Fibroblast of skin of right biceps (primary cell): ENCODE measurements at places on chromosomes 12 and 14.
A peak's percentile ranks its signal among the peaks of the same experiment; 100 is the strongest.

- DNase-seq, result no peak
These were observed 24.7 kb upstream of the RAP1B start for GRCh38 chr12:68585966-68586365.

DNA sequence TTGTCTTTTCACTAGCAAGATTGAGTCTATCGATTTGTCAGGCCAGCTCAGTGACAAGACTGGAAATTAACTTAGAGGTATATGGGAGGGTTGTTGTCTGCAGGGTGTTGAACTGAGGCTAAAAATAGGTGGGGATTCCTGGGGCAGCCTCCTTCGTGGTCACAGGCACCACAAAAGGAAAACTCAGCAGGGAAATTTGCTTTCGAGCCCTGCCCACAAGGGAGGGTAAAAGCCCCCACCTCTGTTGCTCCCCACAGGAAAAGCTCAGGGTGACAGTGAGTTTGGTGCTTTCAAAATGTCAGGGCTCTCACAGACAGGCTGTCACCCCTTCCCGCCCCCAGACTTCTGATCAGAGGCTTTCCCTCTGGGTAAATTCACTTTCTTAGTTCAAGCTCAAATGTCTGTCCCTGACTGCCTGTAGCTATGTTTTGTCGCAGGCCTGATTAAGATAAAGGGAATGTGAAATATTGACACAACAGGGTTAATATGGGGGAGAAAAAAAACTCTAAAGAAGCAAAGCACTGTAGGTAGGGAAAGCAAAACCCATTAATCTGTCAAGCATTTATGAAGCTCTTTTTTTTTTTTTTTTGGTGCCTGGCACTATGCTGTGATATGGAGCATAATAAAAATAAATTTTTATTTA lies 11.7 kb upstream of the NFKBIA start:
- peak; percentile 30 for DNase-seq

- no peak for DNase-seq
These were observed 456.6 kb downstream of the VRK1 start for GRCh38 chr14:97253756-97254155.

- peak; percentile 89 for DNase-seq
These were observed 36.6 kb downstream of the NID2 start for GRCh38 chr14:52032204-52032801.

DNA sequence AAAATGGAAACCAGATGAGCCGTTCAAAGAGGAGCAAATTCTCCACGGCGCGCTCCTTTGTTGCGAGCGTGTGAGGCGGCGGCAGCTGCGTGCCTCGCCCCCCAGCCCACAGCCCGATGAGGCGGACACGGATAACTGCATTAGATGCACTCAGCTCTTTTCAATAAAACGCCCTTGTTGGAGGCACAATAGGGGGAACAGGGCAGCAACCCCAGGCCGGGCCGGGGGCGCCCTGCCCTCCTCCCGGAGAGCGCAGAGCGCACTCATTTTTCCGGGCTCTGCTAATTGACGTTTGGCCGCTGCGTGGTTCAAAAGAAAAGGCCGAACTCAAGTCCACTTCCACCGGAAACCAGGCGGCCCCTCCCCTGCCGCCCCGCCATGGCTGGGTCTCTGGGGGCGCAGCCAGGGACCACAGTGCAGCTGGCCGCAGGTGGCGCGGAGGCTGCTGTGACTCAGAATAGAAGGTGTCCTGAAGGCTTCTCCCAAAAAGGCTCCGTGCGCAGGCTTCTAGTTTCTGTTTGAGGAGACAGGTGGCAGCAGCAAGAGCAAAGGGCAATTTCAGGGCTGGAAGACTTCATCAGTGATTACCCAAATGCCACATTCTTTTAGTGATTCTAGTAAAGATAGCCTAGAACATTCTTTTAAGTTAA lies 29.0 kb upstream of the SMOC1 start:
- DNase-seq, result no peak

GRCh38 chr12:131432532-131433260 lies 278.2 kb upstream of the SFSWAP start:
- no peak for DNase-seq

- DNase-seq, result no peak
These were observed 6.0 kb downstream of the P3H3 start for GRCh38 chr12:6834254-6834653.

GRCh38 chr12:52715416-52715815 lies 12.1 kb upstream of the KRT77 start:
- DNase-seq, result no peak

DNA sequence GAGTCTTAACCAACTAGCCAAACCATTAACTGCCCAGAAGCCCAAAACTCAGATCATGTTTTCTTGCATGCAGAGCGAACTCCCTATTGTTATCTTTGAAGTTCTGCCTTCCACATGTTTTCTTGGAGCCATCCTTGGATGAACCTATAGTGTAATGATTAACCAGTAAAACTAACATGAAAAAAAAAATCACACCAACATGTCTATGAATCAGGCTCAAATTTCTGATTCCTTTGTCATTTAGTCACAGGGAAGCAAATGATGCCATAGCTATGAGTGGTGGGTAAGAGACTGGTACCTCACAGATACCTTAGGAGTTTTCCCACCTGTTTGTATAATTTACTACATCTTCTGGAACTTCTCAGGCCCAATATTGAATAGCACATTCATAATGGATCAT lies 70.7 kb downstream of the PTPRO start:
- no peak for DNase-seq

- DNase-seq, result no peak
These were observed 96.9 kb downstream of the NTN4 start for GRCh38 chr12:95693689-95694088.

- DNase-seq, result no peak
These were observed 112.6 kb downstream of the CALM1 start for GRCh38 chr14:90509403-90509802.

DNA sequence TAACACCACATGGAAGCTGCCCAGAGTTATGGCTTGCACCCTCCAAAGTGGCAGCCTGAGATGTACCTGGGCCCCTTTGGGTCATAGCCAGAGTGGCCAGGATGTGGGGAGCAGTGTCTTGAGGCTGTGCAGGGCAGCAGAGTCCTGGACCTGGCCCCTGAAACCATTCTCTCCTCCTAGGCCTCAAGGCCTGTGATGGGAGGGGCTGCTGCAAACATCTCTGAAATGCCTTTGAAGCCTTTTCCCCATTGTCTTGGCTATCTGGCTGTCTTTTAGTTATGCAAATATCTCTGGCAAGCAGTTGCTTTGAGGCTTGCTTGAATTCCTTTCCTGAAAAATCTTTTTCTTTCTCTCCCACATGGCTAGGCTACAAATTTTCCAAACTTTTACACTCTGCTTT lies 356.5 kb downstream of the DAD1 start:
- no peak for DNase-seq

- no peak for DNase-seq
These were observed 1046.9 kb upstream of the FLRT2 start for GRCh38 chr14:84483072-84483420.

- no peak for DNase-seq
These were observed 906.0 kb downstream of the VRK1 start for GRCh38 chr14:97703006-97703760.

- peak; percentile 90 for DNase-seq
These were observed 13.6 kb upstream of the MLXIP start for GRCh38 chr12:122064780-122065588.

DNA sequence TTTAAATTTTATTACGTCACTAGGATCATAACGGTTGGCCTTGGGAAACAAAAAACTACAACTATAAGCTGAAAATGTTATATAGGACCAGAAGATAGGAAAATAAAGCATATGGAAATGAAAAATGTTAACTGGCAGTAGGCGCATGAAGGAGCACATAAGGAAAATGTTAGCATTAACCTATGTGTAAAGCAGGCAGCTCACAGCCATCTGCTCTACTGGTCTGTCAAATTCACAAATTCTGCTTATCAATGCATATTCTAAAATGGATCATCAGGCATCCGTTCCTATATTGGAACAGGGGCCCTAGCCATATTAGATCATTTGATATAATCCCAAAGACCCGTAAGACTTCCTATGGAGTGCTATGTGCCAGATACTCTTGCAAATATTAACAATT lies 263.9 kb downstream of the MDGA2 start:
- no peak for DNase-seq

GRCh38 chr12:127373559-127373958 lies 893.4 kb upstream of the TMEM132C start:
- no peak for DNase-seq

DNA sequence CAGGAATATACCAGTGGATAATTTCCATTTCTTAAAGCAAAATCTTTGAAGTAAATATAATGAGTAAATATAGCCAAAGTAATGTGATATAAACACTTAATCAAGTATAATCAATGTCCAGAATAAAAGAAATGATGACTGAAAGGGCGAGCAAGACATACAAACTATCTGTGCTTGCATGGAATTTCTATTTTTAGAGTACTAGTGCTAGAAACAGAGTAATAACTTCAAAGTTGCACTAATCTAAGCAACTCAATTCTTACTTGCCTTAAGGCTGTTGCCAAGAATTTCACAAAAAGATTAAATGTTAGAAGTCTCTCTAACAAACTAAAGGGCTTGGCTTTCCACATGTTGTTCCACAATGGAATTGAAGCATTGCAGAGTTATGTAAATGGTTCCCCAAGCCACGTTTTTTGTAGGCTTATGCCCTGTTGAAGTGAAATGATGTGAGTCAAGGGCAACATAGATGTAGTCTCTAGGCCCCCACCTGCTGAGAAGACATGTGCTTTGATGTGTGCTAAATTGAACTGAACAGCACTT lies 175.0 kb upstream of the LMNTD1 start:
- no peak for DNase-seq

- DNase-seq, result no peak
These were observed 2.5 kb downstream of the PACS2 start for GRCh38 chr14:105316968-105317510.

- DNase-seq, result no peak
These were observed 76.4 kb upstream of the METAP2 start for GRCh38 chr12:95397571-95397970.

- peak; percentile 72 for DNase-seq
These were observed 6.8 kb downstream of the TTC8 start for GRCh38 chr14:88831284-88831683.

- no peak for DNase-seq
These were observed 18.6 kb upstream of the PRKAB1 start for GRCh38 chr12:119649202-119649808.

- DNase-seq, result peak; percentile 38
These were observed 6.8 kb downstream of the TSPAN9 start for GRCh38 chr12:3083921-3084347.

- DNase-seq, result no peak
These were observed 223.0 kb downstream of the APAF1 start for GRCh38 chr12:98868076-98868475.

DNA sequence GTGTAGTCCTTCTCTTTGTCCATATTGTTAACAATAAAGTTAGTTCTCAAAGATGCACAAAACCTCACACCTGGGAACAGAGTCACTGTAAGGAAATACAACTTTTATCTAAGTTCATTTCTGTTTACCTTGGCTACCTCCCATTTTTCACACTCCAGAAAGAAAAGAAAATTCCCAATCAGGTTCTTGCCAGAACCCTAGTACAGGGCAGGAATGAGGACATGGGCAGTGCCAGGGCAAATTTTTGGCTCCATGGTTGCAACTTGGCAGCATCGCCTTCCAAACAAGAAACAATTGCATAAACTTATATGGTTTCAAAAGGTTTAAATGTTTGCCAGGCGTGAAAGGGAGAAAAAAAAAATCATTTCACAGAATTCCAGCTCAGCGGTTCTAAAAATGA lies 296.3 kb upstream of the PRKD1 start:
- no peak for DNase-seq

DNA sequence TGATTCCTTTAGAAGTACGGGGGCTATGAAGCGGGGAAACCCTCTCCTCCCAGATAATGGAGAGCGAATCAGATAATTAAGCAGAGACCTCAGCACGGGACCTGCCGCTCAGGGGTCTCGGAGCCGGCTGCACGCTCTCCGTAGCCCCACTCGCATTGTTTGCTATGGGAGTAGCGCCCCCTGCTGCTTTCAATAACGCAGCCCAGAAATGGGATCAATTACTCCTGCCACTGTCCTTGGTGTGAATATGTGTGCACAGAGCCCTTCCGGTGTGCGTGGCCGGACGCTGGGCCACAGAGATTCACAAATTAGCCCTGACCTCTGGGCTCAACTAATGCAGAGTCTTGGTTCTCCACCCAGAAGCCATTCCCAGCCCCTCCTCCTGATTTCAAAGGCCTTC lies 76.4 kb upstream of the TMEM132C start:
- DNase-seq, result peak; percentile 1

DNA sequence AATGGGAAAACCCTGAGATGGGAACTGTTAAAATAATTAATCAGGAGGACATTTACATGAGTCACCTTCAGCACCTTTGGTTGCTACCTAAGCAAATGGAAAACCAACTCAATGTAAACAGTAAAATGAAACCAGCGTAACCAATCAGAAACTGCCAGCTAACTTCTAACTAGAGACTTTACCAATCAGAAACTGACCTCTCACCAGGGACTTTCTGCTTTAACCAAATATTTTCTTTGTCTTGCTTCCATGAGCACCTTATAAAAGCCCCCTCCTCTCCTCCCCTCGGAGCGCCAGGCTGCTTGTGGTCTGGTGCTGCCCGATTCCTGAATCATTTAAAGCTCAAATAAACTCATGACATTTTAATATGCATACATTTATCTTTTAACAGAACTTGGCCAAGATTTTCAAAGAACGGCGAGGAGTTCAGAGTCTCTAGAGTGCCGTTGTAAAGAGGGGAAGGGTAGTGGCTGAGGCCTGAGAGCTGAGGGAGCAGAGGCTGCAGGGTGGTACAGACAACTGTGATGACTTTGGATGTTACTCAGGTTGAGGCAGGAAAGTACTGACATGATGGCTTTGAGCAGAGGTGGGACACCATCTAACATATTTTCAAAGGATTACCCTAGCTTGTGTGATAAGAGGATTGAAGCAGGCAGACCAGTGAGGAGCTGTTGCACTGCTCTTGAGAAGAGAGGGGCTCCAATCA lies 183.6 kb downstream of the CRADD start:
- DNase-seq, result no peak

- no peak for DNase-seq
These were observed 10.0 kb downstream of the NIN start for GRCh38 chr14:50820786-50821509.
